ENCODE measurements at places on chromosomes 1 and 21. TPM values are rescaled to one million over a fixed set of nuclear protein-coding genes. Genes with fewer than 3 reads are reported as not detected.

DNA sequence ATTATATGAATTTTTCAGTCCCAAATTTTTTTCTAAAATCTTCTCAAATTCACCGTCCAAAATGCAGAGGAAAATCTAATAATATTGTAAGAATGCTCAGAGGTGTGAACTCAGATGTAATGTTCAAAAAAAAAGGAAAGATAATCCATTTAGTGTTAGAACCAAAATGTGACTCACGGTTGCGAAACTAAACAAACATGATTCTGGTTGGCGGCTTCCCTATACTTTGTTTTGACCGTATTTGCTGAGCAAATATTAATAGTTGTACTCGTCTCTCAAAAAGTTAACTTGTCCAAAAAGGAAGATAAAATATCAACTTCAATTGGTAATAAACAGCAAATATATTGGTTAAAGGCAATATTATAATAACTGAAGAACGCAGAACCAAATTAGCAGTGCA is 34.4 kb downstream of the ZSWIM5 start:
- no peak for DNase-seq

DNA sequence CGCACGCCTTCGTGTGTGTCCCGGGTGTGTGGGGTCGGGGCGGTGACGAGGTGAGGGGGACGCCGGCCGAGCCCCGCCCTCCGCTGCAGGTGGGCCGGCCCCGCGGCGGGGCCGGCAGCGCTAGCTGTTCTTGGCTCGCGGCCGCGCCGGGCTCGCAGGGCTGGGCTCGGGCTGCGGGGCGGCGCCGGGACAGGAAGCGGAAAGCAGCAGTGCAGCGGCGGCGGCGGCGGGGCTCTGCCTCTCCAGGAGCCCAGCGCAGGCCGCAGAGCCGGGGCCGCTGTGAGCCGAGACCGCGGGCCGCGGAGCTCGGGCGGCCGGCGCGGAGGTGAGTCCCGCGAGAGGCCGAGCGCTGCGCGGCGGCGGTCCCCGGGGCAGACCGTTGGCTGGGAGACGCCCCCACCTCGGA is at the start of gene VANGL1:
VANGL1 (plus strand) TSS at position 209 of the 406 bp plus-strand sequence. CDS start 9,444 bp downstream, outside the sequence.
- no peak for DNase-seq

- no peak for DNase-seq
Observed at GRCh38 chr1:151825204-151825603, 6.4 kb downstream of the RORC start.

Gene MRAP
- polyA plus RNA-seq: not detected

- no peak for DNase-seq
Observed at GRCh38 chr21:38766987-38767722, 38.6 kb upstream of the ETS2 start.

DNA sequence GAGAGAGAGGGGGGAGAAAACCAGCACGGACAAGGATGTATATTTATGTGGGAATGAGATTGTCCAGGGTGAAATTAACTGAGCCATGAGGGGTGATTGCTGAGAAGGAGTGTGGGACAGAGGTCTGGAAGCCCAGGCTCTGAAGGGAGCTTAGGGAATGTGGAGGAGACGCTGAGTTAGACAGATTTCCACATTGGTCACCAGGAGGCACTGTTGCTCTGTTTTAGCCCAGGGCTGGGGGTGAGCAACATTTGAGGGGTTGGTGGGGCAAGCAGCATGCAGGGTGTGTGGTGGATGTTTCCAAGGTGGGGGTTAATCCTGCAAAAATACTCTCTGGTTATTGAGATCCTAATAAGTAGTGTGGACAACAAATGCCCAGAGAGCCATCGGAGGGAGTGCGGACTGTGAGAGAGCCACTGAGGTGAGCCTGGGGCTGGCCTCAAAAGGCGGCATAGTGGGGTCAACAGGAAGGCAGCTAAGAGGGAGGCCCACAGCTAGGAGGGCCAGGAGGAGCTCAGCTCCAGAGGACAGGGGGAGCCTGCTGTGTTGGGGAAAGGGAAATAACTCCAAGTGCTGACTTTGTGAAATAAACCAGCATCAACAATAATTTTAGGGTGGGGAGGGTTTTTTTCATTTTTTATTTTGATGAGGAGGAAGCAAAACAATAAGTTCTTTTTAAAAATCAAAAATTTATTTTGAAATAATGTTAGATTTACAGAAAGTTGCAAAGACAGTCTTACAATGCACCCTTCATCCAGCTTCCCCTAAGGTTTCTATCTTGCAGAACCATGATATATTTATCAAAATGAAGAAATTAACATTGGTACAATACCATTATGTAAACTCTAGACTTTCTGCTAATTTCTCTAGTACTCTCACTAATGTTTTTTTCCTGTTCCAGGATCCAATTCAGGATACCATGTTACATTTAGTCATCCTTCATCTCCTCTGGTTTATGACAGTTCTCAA is 82.8 kb upstream of the CD34 start:
- DNase-seq: no peak

DNA sequence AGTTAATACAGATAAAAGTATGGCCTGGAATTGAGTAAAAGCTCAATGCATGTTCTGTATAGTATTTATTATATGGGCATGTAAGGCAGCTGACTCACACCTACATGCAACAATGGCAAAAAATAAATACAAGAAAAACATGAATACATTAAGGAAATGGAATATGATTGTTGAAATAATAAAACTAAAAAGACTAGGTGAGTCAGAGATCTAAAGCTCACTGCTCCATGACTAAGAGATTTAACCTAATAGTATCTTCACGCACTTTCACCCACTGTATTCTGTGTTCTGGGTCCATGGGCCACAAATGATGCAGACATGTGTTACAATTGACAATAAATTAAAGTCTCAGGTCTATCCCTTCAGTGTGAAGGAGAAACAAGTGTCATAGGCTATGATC is 607.0 kb downstream of the AGBL4 start:
- DNase-seq: no peak

DNA sequence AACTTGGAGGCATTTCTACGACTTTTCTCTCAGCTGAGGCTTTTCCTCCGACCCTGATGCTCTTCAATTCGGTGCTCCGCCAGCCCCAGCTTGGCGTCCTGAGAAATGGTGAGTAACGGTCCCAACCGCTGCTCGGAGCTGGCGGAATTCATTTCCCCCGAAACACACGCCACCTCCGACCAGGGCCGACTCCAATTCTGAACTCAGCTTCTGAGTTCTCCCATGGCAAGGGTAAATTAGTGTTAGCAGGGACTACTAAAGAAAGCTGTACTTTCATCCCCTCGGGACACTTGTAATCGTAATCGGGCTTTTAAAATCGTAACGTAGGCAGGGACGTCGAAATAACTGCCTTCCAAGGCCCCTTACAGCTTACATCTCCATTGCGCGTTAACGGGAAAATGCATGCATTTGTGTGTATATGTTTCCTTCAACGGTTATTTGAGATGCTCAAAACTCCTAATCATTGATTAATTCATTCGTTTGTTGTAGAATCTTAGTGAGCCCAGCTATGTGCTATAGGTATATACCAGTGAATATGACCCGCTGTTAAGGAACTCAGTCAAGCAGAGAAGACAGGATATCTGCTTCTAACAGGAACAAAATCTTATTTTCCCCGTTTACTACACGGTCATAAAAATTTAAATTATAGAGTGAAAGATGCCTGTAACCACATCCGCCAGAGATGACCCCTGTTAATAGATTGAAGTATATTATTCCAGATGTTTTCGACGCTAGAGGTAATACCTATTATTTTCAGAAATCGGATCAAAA is 472 bp downstream of the DTL start:
- no peak for DNase-seq

Gene HOOK1
- not detected for polyA plus RNA-seq

DNA sequence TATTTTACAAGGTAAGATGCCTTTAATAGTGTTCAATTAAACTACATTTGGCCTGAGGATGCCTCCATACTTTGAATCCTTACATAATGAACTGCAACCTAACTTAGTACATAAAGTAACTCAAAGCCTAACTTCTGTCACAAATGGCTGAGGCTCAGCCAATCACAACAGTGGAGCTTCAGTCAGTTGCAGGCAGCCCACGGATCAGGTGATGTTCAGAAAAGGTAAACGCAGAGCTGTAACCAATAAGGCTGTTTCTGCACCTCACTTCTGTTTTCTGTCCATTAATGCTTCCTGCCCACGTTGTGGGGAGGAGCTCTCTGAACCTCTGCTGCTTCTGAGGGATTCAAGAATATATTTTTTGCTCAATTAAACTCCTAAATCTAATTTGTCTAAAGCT is 94.8 kb upstream of the KIAA0040 start:
- DNase-seq: no peak

DNA sequence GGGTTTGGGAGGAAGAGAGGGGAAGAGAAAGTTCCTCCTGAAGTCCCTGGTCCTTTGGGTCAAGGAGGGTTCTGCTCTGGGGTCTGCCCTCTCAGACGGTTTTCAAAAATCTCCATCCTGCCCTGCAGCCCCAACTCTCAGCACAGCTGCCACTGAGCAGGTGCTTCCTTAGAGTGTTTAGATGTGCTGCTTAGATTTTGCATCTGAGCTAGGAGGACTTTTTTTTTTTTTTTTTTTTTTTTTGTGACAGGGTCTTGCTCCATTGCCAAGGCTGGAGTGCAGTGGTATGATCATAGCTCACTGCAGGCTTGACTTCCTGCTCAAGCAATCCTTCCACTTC is 324.9 kb upstream of the POU3F1 start:
- no peak for DNase-seq

DNA sequence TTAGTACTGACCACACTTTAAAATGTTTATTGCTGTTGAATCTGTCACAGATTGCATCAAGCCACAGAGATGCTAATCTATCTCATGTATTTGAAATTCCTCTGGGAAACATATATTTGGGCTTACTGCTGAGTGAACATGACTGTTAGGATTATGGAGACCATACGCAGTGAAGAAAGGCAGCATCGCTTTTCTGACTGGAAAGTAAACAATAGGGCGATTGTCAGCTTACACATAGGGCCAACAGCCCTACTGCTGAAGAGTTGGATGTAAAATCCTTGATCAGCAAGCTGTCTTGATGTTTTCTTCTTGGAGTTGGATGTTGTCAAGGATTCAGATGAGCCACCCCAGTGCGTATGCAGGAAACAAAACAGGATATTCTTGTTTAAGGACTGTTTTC is 368.7 kb upstream of the ADGRL2 start:
- DNase-seq: no peak

- DNase-seq: no peak
Observed at GRCh38 chr1:179706339-179706941, 36.7 kb upstream of the FAM163A start.

DNA sequence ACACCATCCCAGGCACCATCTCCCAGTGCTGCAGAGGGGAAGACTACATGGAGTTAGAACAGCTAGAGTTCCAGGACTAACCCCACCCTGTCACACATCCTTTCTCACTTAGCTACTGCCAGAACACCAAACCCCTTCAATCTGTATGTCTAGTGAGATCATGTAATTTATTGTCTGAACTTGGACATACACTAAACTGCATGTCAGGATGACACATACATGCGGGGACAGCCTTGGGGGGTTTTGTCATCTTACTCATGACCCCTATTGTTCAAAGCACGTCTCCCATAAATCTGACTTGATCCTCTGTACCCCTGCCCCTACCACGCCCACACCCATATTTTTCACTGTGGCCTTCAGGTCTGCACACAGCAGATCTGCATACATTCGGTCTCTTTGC is 71.3 kb downstream of the GABPA start:
- DNase-seq: no peak

DNA sequence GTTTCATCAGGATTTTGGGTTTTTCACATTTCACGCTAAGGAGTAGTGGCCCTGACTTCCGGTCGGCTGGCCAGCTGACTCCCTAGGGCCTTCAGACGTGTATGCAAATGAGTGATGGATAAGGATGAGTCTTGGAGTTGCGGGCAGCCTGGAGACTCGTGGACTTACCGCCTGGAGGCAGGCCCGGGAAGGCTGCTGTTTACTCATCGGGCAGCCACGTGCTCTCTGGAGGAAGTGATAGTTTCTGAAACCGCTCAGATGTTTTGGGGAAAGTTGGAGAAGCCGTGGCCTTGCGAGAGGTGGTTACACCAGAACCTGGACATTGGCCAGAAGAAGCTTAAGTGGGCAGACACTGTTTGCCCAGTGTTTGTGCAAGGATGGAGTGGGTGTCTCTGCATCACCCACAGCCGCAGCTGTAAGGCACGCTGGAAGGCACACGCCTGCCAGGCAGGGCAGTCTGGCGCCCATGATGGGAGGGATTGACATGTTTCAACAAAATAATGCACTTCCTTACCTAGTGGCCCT is 23.1 kb upstream of the TNFRSF1B start:
- DNase-seq: peak; percentile 91

Gene PIGR
- not detected for polyA plus RNA-seq

Gene GBP5
- not detected for polyA plus RNA-seq

DNA sequence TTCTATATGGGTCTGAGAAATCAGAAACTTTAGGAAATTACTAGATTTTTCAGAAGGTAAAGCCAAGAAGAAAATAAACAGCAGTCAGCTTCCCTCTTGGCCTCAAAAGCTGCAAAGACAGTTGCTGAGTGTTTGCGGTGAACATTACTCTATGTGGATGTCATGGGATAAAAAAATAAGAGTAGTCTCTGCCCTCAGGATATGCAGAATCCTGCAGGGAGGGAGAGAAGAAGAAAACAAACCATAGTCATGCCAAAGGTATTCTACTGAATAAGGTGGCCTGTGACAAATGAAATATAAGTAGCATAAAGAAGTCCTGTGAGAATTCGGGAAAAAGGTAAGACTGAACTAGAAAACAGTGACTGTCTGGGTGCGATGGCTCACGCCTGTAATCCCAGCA is 19.0 kb downstream of the YARS1 start:
- DNase-seq: no peak

Gene S100A2
- 2.0 TPM for polyA plus RNA-seq

DNA sequence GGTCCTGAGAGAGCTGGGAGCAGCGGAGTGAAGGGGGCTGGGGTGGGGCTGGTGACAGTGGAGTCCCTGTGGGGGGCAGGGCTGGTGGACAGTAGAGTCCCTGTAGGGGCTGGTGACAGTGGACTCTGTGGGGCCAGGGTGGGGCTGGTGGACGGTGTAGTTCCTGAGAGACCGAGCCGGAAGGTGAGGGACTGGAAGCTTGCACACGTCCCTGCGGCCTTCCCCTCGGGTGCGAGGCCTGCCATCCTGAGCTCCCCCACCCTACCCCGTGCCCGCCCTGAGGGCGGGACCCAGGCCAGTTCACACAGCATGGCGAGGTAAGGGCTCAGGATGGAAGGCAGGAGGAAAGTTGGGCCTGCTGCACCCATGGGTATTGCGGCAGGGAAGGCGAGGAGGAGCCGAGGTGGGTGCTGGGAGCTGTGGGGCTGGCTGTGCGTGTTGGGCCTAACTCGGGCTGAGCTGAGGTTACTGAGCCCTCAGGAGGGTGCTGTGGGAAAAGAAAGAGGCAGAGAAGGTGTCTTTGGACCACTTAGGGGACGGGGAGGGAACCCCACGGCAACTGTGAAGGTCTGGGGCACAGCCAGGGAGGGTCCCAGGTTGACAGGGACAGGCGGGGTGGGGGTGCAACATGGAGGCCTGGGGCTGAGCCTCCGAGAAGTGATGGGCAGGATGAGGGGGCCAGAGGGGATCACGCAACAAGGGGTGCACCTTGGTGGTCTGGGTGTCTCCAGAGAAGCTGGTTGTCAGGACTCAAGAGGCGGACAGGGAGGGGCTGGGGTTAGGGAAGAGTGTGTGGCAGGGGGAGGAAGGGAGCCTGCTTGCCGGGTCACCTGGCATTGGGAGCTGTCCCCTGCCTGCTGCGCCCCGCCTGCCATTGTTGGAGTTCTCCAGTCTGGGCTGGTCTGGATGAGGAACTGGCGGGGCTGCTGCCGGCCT is 60.8 kb downstream of the PRKCZ start:
- no peak for DNase-seq

All from BJ (cell line).